Activated CD4-positive, alpha-beta T cell treated with anti-CD3 and anti-CD28 coated beads for 24 hours (primary cell): ENCODE measurements at places on chromosomes 2 and 18.

- no peak for DNase-seq
Observed at GRCh38 chr18:9273221-9273620, 61.4 kb upstream of the TWSG1 start.

DNA sequence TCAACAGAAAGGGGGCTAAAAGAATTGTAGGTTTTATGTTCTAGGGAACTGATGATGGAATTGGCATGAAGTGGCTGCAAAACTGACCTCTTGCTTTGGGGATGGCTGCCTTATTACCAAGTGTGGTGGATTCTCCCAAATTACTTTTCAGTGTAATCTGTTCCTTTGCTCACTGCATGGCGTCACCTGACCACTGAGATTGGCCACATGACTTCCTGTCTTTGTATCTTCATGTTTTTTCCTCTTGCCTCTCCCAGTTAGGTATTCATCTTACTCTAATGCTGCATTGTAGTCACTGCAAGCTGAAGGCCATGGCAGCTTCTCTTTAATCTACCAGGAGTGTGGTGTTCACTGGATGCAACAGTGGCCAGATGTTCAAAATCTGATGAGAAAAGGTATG is 257.7 kb upstream of the TNP1 start:
- DNase-seq, result no peak

DNA sequence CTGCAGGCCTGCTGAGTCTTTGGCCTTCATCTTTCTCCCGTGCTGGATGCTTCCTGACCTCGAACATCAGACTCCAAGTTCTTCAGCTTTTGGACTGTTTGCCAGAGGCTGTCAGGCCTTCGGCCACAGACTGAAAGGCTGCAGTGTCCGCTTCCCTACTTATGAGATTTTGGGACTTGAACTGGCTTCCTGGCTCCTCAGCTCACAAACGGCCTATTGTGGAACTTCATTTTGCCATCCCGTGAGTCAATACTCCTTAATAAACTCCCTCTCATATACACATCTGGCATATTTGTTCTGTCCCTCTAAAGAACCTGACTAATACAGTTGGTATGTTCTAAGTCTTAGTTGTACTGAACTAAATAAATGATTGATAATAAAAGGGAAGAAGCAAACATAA is 702.8 kb upstream of the LINC00305 start:
- no peak for DNase-seq

GRCh38 chr2:62675062-62675461 is 30.5 kb upstream of the EHBP1 start:
- no peak for DNase-seq

- no peak for DNase-seq
Observed at GRCh38 chr18:22211657-22212056, 42.3 kb downstream of the GATA6 start.

- no peak for DNase-seq
Observed at GRCh38 chr18:7479756-7480155, 87.4 kb upstream of the PTPRM start.

GRCh38 chr2:9710311-9710710 is 79.5 kb upstream of the YWHAQ start:
- no peak for DNase-seq

DNA sequence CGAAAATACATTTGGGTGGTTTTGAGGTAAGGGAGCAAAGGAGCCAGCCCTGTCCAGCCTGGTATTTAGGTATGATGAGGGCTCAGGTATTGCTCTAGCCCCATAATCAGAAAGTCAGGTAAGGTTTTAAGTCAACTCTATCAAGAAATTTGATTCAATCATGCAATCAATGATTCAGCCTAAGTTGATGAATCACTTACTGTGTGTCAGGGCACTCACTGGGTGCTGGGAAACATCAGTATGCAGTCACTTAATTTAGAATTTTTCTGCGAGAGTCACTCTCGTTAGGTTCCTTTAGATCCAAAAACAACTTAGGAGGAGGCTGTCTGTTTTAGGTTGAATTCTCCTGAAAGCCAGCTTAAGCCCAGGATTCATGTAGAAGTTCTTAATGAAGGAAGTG is 17.7 kb upstream of the SERPINB2 start:
- DNase-seq, result no peak

GRCh38 chr18:49668574-49669275 is 106.9 kb downstream of the LIPG start:
- no peak for DNase-seq

DNA sequence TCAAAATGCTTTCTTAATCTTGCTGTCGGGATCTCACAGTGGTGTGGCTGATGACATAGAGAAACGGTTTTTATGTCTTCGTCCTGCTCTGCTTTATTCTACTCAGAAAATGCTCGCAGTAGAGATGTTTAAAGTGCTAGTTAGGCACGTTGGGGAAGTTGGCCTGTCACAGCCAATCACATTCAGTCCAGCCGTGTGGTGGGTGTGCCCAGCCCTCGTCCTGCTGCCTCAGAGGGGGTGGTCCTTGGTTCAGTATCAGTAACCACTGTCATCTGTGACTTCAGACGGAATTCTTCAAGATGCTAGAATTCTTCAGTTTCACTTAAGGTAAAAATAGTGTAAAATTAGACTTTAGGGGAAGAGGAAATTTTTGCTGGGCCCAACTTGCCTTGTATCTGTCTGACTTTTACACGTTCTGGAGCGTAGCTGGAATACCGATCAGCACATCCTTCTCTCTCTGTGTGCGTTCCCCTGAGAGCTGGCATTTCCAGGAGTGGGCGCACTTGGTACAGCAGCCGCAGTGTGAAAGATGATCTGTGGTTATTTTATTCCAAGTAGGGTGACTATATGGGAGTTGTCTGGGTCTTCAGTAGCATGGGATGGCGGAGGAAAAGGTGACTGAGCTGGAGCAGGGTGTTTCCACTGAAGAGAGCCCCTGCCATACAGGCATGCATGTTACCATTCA is 18.5 kb downstream of the TRAF3IP1 start:
- DNase-seq, result no peak

- DNase-seq, result no peak
Observed at GRCh38 chr2:200156166-200156835, 150.2 kb upstream of the SPATS2L start.

DNA sequence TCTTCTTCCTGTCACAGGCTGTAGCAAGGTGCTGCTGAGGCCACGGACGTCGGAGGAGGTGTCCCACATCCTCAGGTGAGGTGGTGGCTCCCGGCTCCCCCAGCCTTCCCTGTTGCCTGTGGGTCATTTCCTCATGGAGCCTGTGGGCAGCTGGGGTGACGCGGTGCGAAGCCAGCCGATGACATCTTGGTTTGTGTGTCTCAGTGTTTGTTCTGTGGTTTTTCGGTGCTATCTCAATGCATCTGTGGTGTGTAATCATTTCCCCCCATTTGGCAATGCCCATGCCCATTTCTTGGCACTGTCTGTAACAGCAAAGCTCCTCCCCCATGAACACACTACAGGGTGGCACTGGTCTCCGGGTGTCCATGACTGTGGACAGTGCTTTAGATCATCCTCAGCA is 6.6 kb downstream of the D2HGDH start:
- DNase-seq, result no peak

- no peak for DNase-seq
Observed at GRCh38 chr2:125935559-125935958, 720.4 kb upstream of the GYPC start.

DNA sequence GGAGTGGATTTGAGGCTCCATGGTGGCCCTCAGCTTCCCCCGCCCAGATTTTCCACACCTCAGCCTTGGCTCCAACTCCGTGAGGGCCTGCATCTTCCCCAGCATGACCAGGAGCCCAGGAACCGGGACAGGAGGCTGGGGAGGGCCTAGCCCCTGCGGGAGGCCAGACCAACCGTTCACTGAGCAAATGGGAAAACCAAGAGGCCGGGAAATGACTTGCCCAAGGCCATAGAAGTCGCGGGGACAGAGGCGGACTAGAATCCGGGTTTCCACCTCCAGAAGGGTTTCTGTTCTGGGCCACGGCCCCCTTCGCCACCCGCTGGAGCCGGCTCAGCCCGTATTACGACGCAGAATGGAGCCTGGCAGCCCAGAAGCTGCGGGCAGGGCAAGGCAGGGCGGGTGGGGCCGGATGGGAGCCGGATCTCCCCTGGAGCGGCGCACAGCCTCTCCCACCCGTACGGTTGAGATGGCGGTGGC is 7.9 kb upstream of the CRYBA2 start:
- DNase-seq, result no peak

- DNase-seq, result no peak
Observed at GRCh38 chr2:170017860-170018532, 160.0 kb upstream of the MYO3B start.

GRCh38 chr2:239962890-239963591 is 62.1 kb downstream of the NDUFA10 start:
- no peak for DNase-seq

DNA sequence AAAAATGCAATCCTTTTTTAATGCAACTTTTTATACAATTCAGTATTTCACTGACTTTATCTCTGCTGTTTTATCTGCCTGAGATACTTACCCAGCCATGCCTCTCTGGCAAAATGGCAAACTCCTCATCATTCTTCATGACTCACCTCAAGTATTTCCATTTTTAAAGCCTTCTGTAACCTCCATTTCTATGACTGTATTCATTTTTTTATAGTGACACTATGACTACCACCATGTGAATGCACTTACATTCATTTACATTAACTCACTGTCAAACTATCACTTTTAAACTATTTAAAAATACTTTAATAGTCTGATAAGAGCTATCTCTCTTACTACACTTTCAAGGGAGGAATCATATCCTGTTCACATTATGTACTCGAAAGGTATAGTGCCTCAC is 99.4 kb upstream of the SCN7A start:
- DNase-seq, result no peak

GRCh38 chr2:231611273-231612108 is 18.8 kb downstream of the TEX44 start:
- DNase-seq, result peak; percentile 44
